ENCODE measurements at places on chromosomes 12 and 14.

GRCh38 chr12:102427543-102427941 lies 52.8 kb downstream of the IGF1 start:
- no peak for DNase-seq

- DNase-seq = no peak
Observed at GRCh38 chr12:114209861-114210260, 196.1 kb downstream of the TBX5 start.

- DNase-seq = no peak
Observed at GRCh38 chr14:59753512-59753911, 117.1 kb downstream of the RTN1 start.

GRCh38 chr12:15495746-15496145 lies 173.4 kb downstream of the PTPRO start:
- no peak for DNase-seq

DNA sequence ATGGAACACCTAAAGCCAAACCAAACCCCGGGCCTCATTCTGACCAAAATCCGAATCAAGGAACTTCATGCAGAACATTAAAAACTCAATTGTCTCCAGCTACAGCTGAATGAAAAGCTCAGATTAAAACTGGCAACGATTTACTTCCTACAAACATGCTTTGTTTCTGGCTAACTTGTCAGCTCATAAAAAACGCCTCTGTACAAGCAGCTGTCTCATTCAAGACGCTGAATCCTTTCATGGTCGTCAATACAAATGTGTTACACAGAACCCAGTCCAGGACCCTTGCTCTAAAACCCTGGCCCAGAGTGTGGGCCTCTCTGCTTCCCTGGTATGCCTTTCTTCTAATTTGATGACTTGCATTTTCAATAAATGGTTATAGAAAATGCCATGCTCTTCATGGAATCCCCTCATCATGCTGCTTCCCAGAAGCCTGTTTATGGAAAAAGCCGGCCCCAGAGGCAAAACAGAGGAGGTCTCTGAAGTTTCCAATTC lies 183.1 kb downstream of the PHLDA1 start:
- no peak for DNase-seq

Data from activated CD4-positive, alpha-beta T cell treated with anti-CD3 and anti-CD28 coated beads, Interleukin-2, amount 10 ng/mL, durations not matched to agents 7 days and 5 days (primary cell).